ENCODE measurements at places on chromosomes 4 and X. TPM values are rescaled to one million over a fixed set of nuclear protein-coding genes. Genes with fewer than 3 reads are reported as not detected.
A peak's percentile ranks its signal among the peaks of the same experiment; 100 is the strongest.

DNA sequence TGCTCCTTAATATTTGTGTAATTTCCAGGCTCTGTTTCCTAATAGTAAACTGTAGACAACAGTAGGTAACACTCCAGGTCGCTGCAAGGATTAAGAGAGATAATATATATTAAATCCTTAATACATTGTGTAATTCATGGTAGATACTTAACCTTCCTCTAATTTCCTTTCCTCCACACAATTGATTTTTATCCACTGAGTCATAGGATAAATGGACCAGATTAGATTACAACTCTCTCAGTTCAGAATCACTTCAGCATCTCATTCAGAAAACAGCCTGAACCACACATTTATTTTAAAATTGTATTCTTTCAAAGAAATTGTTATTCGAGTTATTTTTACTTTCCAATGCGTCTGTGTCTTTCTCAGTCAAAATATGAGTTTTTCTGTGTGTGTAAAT, 17.1 kb downstream of the GK2 start:
- DNase-seq = no peak

GRCh38 chr4:113756005-113756410, 5.5 kb downstream of the CAMK2D start:
- DNase-seq = no peak

DNA sequence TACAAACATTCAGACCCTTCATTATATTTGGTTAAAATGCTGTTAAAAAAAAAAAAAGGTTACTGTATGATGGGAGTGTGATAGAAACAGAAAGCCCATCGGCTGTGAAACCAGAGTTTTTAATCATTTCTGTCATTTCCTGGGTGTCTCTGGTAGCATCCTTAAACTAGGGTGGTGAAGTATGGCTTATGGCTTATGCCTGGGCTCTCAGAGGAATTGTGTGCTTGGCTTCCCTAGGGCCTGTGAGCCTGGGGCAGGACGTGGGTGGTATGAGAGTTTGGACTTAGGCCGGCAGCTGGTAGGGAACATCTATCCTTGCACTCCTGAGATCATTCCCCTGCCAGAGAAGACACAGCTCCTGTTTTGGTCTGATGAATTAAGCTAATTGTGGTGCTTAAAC, 52.2 kb downstream of the DCUN1D4 start:
- no peak for DNase-seq

DNA sequence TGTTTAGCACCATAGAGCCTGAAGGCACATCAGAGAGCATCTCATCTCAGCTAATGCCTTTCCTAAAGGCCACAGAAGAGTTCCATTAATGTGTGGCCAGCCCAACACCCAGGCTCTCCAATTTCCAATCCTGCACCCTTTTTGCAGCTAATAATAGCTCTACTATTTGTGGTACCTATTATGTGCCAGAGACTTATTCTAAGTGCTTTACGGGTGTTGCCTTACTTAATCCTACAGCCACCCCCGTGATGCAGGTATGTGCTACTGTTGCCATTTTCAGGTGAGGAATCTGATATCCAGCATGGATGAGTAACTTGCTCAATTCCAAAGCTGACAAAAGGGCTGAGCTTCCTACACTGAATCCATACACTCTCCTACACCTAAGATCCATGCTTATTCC, 217.6 kb upstream of the GALNT7 start:
- no peak for DNase-seq

Gene MAGEA10
- polyA plus RNA-seq = not detected

Gene OPRPN
- not detected for polyA plus RNA-seq

GRCh38 chr4:28075401-28075956, 1214.8 kb downstream of the STIM2 start:
- DNase-seq = no peak

Gene SLC49A3
- 2.6 TPM for polyA plus RNA-seq

DNA sequence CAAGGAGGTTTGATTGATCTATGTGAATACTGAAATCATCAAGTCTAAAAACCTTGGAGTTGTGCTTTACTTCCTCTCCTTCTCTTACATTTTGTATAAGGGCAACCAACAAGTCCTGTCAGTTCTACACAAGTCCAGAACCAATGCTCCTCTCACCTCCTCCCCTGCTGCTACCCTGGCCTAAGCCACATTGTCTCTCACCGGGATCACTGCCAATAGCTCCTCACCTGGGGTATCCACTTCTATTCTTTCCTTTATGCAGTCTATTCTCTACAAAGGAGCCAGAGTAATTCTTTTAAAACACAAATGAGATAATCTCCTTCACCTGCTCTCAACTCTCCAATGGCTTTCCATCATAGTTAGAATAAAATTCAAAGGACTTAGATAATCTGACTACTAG, 13.3 kb upstream of the ARHGEF6 start:
- no peak for DNase-seq

DNA sequence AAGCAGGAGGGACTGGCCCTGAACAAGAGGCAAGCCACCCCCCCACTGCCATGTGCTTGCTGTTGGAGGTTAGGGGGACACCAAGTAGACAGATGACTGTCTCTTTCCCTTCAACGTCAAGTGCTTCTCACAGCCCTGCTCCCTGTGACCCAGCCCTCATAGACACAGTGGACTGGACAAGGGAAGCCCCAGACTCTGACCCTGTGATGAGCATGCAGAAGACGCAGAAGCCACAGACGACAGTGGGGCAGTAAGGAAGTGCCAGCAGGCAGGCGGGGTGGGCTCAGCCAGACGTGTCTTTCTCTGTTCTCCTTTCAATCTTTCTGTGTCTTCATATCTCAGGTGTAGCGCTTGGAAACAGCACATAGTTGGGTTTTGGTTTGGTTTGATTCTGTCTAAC, 2.4 kb upstream of the L1CAM start:
- no peak for DNase-seq

Gene ZDHHC9
- 44.7 TPM for polyA plus RNA-seq

GRCh38 chrX:69018416-69019072, 146.7 kb downstream of the PJA1 start:
- no peak for DNase-seq

- no peak for DNase-seq
These were observed 810 bp downstream of the SPRY1 start for GRCh38 chr4:123397144-123398065.

DNA sequence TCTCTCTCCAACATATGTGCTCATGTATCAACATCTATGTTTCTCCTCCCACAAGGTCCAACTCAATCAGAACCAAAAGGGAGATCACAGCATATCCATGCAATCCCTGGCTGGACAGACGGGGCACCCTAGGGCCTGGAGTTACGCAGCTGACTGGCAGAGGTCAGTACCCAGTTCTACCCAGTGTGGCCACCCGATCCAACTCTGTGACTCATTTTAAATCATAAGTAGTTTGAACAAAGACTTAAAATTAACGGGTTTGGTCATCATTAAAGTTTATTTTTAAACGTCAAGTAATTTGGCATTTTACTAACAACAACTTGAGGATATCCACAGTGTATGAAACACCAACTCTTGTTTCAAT, 59.5 kb downstream of the APBB2 start:
- no peak for DNase-seq

DNA sequence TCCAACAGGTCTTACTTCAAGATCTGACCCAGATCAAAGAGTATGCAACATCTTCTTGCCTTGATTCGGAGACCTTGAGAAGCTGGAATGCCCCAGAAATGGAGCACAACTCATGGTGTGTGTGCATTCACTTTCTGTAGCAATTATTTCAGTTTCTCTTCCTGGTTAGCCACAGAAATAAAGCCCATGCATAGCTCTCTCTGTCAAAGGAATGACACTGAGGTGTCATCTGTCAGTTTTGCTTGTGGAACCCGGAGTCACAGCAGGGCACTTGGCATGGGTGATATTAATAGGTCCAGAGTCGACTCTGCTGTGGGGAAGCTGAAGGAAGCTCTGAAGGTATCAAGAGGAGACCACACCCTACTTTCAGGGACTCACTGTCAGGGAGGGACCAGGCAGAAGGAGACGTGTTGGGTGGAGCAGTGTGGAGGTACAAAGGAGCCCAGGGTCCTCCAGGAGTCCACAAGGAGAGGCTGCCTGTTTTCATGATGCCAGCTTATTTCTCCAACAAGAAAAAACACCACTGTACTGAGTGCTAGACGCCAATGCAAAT, 10.7 kb downstream of the CLNK start:
- no peak for DNase-seq

- DNase-seq = no peak
These were observed 22.0 kb downstream of the ARHGAP24 start for GRCh38 chr4:85496933-85497332.

- no peak for DNase-seq
These were observed 189.9 kb upstream of the ANXA3 start for GRCh38 chr4:78361621-78362120.

Gene TAF7L
- polyA plus RNA-seq = 0.63 TPM

DNA sequence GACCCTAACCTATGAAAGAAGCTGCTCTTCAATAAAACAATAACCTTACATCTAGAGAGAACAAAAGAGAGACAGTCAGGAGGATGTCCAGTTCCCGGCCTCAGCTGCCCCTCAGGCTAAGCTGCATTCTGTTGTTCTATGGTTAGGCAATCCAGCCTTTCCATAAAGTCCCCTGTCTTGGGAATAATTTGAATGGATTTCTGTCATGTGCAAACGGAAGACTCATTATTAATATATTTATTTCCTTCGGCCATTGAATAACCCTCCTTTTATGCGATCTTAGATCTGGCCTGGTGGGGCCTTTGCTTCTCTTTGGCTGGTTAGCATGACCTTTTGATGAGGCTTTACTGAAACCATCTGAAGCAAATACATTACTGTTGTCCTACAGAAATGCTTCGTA, 80.1 kb downstream of the ANKRD50 start:
- DNase-seq = no peak

Gene ADGRA3
- 51.9 TPM for polyA plus RNA-seq

Gene ASMT
- polyA plus RNA-seq = 0.15 TPM

Gene DCK
- polyA plus RNA-seq = 39.9 TPM

GRCh38 chrX:135421537-135421931, 210 bp upstream of the SMIM10L2A start:
- DNase-seq = peak; percentile 58

GRCh38 chrX:14027036-14027435, 2.7 kb downstream of the GEMIN8 start:
- DNase-seq = no peak

DNA sequence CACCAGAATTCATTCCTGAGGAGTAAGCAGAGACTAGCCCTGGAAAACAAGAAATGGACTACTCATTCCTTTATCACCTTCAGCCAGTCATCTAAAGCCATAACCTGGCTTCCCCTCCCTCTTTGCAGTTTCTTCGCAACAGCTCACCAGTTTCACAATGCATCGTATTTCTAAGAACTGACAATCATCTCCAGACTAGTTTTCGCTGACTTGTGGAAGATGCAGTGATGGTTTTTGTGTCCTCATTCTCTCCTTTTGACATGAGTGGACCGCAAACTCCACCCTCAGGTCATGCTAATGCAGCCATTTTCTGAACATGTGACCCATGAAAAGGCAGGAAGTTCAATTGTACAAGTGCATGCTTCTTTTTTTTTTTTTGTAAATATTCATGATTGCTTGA, 1203.5 kb downstream of the PCDH7 start:
- DNase-seq = no peak

- DNase-seq = no peak
These were observed 71.6 kb upstream of the NFKB1 start for GRCh38 chr4:102429553-102429952.

Gene SASH3
- 1.8 TPM for polyA plus RNA-seq

DNA sequence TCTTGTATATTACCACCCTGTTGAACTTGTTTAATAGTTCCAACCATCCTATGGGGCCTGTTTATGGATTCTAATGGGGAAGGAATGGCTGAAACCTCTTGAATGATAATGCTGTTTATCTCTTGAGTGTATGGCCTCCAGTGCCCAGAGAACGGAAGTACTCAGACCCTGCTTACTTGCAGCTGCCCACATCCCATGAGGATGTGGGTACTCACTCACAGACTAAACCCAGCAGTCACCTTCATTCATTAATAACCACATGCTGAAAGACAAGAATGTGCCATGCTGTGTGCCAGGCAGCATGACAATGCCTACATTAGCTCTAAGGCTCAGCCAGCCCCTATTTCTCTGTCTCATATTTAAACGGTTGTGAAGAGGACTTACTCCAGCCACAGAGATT, 5.9 kb upstream of the ARMCX5 start:
- DNase-seq = no peak

Gene SORBS2
- polyA plus RNA-seq = 66.6 TPM

GRCh38 chr4:89121387-89122068, 10.2 kb downstream of the TIGD2 start:
- DNase-seq = no peak

DNA sequence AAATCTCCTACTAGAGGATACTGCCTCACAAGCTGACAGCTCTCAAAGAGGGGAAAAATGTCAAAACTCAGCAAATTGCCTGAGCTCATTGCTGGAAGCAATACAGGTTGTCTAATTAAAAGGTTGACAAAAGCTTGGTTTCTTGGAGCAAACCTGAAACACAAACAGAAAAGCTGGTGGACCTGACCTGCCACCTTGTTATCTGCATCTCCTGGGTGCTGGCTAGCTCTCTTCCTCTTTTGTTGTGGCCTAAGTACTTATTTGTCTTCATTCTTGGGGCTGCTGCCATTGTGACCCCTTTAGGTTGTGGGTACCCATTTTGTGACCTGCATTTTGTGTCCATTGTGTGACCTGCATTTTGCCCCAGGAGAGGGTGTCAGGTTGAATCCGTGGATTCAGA, 184.5 kb downstream of the KIT start:
- DNase-seq = no peak

Gene MAGEA6
- polyA plus RNA-seq = not detected
